ENCODE measurements at places on chromosomes 5 and 9.

GRCh38 chr5:124310453-124310852, 436.0 kb downstream of the ZNF608 start:
- no peak for DNase-seq

- DNase-seq = no peak
Measured at GRCh38 chr5:125012727-125013451, 266.4 kb upstream of the ZNF608 start.

- DNase-seq = no peak
Measured at GRCh38 chr5:170752257-170753215, 31.0 kb upstream of the GABRP start.

- DNase-seq = no peak
Measured at GRCh38 chr5:168649306-168649705, 70.1 kb upstream of the PANK3 start.

GRCh38 chr9:10612641-10613398, at the start of gene PTPRD:
PTPRD (minus strand) TSS chr9:10613002.
- peak; percentile 39 for DNase-seq

- no peak for DNase-seq
Measured at GRCh38 chr5:124889486-124889825, 143.0 kb upstream of the ZNF608 start.

GRCh38 chr5:30572279-30572678, 621.2 kb upstream of the CDH6 start:
- DNase-seq = no peak

DNA sequence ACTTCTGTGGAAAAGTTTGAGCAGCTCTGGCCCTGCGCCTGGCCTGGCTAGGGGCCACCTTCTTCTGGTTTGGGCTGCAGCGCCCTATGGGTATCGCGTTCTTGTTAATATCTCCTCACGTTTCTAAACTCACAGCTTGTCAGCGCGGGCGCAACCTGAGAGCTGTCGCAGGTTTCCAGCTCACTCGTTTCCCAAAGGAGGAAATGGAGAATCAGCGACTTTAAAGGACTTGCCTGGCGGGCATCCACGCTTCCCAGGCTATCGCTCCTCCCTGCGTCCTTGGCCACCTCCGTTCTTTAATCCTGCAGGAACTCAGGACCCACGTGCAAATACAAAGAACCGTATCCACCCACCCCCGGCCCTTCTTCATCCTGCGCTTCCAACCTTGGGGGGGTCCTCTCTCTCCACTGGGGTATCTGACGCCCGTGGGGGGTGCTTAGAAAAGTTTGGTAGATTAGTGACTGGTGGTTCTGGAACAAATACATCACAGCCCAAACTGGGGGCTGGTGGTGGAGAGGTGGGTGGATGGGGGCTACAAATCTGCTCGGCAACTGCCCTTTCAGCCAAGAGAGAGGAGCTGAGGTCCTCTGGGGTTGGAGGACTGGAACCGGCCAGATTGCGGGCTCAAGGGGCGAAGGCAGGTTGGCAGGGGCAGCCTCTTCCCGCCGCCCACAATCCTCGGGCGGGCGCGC, 578 bp upstream of the PSAT1 start:
- DNase-seq = peak; percentile 80

- no peak for DNase-seq
Measured at GRCh38 chr5:98813755-98814154, 40.3 kb downstream of the RGMB start.

GRCh38 chr5:181100121-181100875, 30.7 kb downstream of the OR2V1 start:
- no peak for DNase-seq

DNA sequence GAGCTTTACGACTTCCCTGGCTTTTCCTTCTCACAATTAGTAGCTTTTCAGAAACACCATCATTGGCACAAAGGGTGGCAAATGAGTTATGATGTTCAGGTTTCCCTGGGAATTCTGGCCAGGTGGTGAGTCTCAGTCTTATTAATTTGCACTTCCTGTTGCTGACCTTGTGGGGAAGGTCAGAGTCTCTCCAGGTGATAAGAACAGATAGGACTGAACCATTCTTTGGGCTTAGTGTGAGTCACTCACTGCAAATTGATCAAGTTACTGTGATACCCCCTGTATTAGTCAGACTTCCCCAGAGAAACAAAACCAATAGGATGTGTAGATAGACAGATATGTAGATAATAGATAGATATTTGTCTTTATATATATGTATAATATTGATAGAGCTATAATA, 53.8 kb upstream of the RANBP3L start:
- no peak for DNase-seq

GRCh38 chr5:78615697-78616096, 32.9 kb downstream of the LHFPL2 start:
- no peak for DNase-seq

DNA sequence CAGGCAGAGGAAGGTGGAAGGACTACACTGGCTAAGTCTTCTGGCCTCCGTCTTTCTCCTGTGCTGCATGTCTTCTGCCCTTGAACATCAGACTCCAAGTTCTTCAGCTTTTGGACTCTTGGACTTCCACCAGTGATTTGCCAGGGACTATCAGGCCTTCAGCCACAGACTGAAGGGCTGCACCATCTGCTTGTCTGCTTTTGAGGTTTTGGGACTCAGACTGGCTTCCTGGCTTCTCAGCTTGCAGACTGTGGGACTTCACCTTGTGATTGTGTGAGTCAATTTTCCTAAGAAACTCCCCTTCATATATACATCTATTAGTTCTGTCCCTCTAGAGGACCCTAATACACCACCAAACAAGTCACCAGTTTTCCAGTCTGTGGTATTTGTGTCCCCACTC, 9.7 kb upstream of the ANKDD1B start:
- DNase-seq = no peak

- no peak for DNase-seq
Measured at GRCh38 chr5:82975812-82976211, 101.4 kb downstream of the TMEM167A start.

DNA sequence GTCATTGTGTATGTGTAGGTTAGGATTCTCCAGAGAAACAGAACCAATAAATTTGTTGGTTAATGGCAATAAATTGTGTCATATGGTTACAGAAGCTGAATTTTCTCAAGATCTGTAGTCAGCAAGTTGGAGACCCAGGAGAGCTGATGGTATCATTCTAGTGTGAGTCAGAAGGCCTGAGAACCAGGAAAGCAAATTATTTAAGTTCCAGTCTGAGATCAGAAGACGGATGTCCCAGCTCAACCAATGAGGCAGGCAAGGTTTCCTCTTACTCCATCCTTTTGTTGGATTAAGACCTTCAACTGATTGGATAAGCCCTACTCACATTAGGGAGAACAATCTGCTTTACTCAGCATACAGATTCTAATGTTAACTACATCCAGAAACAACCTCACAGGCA, 656.3 kb downstream of the ANXA1 start:
- DNase-seq = no peak

DNA sequence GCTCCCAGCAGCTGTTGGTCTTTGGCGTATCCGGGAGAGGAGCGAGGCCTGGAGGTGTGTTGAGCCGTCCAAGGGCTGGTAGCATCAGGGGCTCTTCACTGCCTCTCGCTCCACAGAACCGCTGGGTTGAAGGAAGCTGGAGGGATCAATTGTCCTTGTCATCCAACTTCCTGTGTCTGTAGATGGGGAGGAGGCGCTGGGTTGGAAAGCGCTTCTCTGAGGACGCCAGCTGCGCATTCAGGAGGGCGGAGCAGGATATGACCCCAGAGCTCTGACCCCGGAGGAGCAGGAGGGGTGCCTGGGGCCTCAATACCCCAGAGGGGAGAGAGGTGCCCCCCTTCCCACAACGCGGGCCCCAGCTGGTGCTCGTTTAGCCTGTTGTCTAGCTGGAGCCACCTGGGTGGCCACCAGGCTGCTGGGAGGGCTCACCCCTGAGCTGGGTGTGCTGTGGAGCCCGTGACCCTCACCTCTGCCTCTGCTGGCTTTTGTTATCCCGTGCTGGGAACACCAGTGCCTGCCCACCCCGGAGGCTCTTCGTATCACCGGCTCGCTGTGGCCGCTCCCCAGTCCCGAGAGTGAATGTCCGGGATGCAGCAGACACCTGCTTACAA, 2.0 kb upstream of the DBH start:
- no peak for DNase-seq

- no peak for DNase-seq
Measured at GRCh38 chr5:143176048-143176447, 227.4 kb downstream of the NR3C1 start.

DNA sequence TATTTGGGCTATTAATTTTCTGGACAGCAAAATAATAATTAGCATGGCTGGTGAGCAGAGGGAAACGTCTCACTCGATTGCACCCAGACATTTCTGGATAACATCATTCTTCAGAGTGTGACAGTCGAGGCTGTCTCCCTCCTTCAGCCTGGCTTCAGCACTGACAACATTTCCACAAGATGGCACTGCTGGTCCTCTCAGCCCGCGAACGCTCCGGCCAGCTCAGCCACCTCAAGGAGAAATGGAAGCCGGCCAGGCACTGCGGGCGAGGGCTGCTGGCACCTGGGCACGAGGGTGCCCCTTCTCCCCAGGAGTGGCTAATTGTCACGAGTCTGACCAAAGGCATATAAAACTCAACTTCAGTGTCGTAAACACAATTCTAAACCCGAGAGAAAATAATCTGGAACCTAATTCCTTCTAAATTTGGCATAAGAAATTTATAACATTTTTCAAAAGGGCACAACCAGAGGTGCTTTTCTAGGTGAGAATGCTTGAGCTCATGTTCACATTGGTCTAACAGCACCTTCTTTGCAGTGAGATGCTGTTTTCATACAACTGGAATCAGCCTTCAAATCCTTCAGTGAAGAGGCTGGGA, 65.9 kb downstream of the DAP start:
- DNase-seq = peak; percentile 67

DNA sequence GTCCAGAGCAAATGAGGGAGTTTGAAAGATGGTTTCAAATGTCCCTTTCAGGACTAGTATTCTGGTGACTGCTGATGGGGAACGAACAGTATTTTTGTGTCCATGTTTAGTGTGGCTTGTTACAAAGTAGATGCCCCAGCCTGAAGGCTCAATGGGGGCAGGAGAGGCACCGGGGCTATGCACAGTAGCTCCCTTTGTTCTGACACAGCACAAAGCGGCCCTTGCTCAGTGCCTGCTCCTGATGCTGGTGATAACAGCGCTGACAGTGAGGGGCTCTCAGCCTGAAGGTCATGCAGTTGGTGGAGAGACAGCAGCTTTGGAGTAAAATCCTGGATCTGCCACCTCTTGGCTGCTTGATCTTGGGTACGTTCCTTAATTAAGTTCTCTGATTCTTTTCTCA, 188.9 kb downstream of the SLIT3 start:
- no peak for DNase-seq

DNA sequence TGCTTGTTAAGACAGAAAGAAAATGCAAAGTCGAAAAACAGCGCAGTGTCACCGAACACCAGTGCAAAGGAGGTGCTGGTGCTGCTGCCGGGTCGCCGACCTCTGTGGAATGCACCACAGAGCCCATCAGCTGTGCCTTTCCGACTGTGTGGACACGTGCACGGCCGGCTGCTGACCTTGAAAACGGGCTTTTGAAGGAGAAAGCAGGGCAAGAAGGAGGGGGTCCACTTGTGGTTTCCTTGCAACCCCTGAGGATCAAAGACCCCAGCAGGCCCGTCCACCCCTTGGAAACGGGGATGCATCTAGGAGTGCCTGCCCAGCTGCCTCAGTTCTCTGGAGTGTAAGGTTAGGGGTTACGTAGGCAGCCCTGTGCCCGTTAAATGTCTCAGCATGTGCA, 6.2 kb upstream of the OLFM1 start:
- no peak for DNase-seq

GRCh38 chr5:87541676-87542075, 128.9 kb upstream of the CCNH start:
- no peak for DNase-seq

DNA sequence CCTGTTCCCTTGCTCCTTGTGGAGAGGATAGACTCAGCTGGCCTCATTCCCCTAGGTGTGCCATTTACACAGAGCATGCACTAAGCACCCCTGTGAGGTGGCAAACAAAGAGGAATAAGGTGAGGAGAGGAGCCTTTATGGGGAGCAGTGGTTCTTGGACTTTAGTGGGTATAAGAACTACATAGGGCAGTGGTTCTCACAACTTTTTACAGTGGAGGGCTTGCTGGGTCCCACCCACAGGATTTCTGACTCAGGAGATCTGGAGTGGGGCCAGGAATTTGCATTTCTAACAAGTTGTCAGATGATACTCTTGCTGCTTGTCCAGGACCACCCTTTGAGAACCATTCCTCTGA, 42.0 kb downstream of the CSF1R start:
- DNase-seq = no peak

DNA sequence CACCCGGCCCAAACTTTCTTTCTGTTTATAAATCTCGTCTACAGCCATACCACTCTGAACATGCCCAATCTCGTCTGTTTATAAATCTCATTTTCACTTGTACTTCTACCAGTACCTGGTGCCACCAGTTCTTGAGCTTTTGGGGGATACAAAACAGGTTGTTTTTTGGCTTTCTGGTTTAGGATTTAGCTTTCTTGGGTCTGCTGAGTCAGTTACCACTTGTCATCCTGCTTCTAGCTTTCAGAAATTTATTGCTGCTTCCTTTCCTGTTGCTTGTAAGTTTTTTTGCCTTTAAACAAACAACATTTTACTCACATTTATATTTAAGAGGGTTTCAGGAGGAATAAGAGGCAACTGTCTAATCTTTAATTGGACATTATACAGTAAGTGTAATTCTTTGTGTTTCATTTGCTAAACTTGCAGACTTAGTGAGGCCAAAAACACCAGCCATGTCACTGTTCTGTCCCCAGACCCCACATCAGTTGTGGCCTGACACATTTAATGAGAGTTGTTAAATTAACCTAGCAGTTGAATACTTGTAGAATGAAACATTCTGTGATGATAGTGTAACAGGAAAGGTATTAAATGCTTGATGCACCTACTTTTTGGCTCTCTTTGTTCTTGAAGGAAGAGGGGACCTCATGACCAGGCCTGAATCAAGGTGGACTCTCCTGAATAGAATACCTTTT, 11.8 kb downstream of the NDFIP1 start:
- DNase-seq = no peak

DNA sequence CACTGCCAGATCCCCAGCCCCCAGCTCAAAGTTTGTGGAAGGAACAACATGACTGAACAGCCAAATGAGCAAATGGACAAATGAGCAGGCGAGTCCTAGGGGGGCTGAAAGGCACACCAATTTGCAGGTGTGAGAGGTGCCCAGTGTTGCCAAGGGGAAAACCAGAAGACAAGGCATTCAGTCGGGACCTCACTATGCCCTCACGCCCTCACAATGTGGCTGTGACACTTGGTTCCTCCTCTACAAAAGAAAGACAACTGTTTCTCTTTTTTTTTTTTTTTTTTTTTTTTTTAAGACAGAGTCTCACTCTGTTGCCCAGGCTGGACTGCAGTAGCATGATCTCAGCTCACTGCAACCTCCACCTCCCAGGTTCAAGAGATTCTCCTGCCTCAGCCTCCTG, 28.0 kb downstream of the TNIP1 start:
- DNase-seq = no peak

Measured in femur (tissue), 1 donor.